NCI-H524 treated with DMSO at 0.1 percent for 48 hours (cell line): ENCODE measurements at places on chromosomes 13 and 19.
A peak's percentile ranks its signal among the peaks of the same experiment; 100 is the strongest.

- DNase-seq = no peak
Measured at GRCh38 chr19:35717665-35718344, at the start of gene KMT2B. TSS of gene KMT2B (plus strand) at chr19:35718003. CDS start at chr19:35718019, 16 bp downstream.

DNA sequence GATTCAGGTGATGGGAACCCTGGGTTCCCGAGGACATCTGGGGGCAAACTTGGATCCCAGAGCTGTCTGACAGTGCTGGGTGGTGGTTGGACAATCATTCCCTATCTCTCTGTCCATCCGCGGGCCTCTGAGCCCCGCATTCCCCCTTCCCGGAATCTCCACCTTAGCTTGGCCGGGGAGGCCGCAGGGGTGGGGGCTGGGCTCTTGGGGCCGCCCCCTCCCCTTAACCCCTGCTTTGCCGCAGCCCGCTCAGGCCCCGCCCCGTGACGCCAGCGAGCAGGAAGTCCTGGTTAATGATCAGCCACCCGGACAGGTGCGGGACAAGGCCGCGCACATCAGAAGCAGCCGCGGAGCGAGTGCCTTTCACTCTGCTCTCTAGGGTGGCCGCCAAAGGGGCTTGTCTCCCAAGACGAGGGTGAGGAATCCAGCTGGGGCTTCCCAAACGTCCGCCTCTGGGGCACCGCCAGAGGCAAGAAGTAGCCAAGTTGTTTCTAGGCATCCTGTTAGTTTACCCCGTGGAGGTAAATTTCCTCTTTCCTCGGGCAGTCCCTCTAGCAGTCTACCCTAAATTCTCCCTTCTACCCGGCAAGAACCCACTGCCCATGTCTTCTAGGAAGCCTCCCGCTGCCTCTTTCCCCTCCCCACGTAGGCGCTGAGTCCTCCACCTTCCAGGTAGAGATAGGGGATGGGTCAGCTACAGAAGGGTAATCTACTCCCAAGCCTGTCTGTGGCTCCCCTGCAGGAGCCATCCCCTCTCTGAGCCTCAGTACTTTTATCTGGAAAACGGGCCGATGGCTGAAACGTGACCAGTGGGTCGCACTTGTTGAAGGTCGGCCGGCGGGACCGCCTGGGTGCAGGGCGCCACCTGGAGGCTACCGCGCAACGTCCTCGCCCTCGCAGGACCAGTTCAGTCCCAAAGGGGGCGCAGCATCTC, 3.0 kb downstream of the IRF2BP1 start:
- no peak for DNase-seq

DNA sequence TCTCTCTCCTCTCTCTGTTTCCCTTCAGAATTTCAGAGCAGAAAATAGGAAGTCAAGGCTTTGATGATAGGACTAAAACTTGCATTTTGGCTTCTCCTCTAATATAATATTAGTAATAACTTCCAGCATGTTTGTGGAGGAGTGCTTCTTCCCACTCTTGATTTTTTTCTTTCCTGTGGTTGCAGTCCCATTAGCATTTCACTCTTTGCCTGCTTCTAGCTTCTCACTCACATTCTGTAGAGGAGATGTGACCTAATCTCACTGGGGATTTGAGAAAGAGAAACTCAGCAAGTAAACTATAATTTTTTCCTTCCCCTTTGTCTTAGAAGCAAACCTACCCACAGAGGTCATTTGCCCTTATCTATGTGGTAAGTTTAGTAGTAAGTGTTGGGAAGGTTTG, 169.4 kb upstream of the HTR2A start:
- no peak for DNase-seq

DNA sequence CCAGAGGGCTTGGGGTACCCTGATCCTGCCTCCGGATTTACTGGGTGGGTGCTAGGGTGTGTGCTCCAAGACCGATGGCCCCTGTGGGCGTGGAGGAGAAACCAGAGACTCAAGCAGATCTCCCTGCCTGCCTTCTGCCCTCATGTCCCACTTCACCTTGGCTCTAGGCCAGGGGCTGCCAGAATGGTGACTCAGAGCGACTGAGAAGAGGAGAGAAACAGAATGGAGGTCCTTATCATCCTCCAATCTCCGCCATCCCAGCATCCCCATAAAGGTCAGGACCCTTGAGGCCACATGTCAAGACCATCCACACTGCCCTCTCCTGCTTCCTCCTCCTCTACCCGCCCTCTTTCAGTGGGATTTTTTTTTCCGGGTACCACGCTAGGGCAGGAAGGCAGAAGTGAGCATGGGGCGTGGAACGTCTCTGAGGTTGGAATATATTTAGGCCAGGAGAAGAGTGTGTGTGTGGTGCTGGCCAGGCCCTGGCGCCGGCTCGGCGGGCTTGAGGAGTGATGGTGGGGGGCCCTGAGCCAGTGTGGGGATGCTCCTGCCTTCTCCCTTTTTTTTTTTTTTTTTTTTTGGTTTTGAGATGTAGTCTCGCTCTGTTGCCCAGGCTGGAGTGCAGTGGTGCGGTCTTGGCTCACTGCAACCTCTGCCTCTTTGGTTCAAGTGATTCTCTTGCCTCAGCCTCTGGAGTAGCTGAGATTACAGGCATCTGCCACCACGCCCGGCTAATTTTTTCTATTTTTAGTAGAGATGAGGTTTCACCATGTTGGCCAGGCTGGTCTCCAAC, 22.3 kb downstream of the IER2 start:
- no peak for DNase-seq

- DNase-seq = no peak
Measured at GRCh38 chr19:2497186-2497585, 21.3 kb downstream of the GADD45B start.

DNA sequence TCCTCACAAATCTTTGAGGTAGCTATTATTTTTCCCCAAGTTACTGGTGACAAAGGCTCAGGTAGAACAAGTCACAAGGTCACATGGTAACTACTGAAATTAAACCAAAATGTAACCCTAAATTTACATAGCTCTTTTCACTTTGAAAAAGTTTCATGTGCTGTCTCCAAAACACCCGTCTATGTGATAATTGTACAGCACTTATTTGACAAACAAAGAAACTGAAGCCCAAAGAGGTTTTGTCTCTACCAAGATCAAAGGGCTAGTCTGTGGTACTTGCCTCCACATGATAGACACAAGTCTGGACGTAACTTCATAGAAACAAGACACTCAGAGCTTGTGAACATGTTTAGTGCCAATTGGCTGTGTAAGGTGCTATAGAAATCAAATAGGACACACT, 108.3 kb downstream of the SACS start:
- DNase-seq = no peak

GRCh38 chr13:49441846-49442245, 2.0 kb downstream of the CAB39L start:
- no peak for DNase-seq

DNA sequence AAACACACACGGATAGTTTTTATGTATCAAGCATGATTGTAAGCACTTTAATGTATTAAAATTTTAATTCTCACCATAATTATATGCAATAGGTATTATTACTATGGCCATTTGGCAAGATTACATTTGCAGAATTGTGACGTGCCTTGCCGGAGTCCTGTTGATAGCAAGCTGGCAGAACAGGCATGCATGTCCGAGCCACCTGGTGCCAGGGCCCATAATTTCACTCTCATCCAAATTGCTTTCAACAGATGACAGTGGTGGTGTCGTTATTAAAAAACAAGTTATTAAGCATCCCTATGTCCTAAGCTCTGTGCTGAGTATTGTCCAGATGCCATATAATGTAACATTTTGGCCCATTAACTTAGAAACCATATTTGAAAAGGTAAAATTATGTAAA, 374.3 kb downstream of the FOXO1 start:
- DNase-seq = peak; percentile 10

GRCh38 chr19:14090509-14091080, at the start of gene SAMD1:
TSS of gene SAMD1 (minus strand) at chr19:14090751.
- DNase-seq = no peak

GRCh38 chr19:2775556-2776430, 7.3 kb downstream of the SGTA start:
- DNase-seq = no peak

DNA sequence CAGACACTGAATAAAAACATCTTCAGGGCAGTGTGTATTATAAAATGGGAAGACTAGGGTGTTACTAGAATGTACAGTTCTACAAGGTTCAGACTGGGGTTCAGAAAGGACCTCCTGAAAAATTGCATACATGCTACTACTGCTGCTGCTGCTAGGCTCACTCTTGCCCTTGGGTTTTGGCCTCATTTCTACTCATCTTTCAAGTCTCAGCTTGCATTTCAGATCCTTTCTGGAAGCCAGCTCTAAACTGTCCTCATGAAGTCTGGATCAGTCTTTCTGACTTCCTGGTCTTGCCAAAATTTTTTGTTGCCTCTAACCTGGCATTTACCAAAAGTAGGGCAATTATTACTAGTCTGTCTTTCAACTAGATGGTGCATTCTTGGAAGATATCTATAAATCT, 393.3 kb downstream of the DIAPH3 start:
- DNase-seq = no peak

DNA sequence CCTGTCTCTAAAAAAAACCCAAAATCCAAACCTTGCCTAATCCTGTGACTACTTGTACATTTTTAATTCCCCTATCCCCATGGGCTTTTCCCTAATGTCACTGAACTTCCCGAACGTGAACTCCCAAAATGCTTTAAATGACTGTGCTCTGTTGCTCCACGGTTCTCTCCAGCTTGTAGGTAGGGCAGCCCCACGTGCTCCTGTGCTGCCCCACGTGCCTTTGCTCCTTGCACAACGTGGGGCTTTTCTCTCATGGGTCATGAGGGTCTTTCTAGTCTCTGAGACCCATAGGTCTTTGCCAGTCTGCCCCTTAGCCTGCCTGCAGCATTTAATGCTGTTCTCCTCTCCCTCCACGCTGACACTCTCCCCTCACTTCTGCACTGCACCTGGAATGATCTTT, 122.0 kb downstream of the SHISA2 start:
- no peak for DNase-seq

DNA sequence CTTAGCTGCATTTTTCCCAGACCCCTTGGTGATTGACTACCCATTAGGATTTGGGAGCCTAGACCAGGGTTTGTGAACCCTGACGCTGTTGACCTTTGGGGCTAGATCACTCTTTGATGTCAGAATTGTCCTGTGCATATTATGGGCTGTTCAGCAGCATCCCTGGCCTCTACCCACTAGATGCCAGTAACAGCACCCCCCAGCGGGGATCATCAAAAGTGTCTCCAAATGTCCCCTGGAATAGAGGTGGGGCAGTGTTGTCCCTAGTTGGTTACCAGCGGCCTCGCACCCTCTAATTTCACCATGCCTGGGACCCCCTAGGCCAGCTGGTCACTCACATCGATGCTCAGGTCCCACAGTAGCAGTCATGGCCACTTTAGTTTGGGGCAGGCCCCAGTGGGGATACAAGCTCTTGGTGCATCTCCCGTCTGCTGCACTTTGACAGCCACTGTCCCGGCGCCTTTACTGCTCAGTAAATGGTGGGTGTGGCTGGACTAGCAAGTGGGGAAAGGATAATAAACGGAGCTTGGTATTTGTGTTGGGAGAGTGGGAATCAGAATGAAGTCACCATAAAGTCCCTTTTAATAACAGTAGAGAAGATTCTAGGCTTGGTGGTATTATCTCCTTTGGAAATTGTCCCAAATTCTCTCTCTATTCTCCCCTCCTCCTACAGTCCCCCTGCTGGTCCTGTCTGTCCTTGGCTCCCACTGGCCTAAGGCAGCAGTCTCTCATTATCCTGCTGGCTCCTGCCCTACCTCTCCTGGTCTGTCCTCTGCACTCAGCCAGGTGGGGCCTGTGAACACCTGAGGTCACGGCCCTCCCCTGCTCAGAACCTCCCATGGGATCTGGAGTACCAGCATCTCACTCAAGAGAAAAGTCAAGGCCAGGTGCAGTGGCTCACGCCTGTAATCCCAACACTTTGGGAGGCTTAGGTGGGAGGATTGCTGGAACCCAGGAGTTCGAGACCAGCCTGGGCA, 80.6 kb downstream of the SIPA1L3 start:
- no peak for DNase-seq

GRCh38 chr13:43425234-43425633, 361.5 kb downstream of the ENOX1 start:
- DNase-seq = no peak

- no peak for DNase-seq
Measured at GRCh38 chr13:113095146-113096051, 10.2 kb upstream of the F7 start.

DNA sequence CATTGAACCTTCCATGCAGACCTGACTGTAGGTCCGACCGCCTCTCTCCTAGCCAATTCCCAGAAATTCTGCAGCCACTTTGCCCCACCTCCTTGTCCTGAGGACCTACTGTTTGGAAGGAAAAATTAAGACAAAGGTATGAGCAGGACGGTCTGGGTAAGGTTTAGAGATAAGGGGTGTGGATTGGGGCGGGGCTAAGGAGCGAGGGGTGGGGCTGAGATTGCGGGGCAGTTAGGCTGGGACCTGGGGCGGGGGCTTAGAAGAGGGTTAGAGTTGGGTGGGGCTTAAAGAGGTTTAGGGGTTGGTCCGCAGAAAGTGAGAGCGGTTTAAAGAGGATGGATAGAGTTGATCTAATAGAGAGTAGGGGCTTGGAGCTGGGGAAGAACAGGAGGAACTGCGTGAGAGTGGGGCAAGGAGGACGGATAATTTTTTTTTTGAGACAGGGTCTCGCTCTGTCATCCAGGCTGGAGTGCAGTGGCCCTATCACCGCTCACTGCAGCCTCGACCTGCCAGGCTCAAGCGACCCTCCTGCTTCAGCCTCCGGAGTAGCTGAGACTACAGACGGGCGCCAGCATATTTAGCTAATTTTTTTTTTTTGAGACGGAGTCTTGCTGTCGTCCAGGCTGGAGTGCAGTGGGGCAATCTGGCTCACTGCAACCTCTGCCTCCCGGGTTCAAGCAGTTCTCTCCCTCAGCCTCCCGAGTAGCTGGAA, 1.7 kb upstream of the ZNF865 start:
- no peak for DNase-seq

DNA sequence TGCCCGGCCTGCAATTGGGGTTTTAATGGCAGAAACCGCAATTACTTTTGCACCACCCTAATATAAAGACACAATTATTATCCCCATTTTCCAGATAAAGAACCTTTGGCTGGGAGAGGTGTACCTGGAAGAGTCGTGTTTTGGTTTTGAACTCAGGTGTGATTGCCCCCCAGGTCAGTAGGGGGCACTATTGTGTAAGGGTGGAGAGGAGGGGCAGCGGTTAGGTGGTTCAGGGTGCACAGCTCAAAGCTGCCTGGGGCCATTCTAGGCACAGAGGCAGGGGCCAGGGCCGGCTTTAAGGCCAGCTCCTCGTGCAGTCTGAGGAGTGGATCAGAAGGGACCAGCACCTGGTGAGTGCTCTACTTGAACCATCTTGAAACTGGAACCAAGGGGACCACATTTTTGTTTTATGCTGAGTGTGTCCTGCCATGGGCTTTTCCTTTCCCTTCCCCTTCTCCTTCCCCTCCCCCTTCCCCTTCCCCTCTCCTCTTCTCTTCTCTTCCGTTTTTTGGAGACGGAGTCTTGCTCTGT, 5.8 kb upstream of the FCGRT start:
- no peak for DNase-seq

GRCh38 chr13:107767119-107767518, 448.2 kb downstream of the LIG4 start:
- DNase-seq = no peak

DNA sequence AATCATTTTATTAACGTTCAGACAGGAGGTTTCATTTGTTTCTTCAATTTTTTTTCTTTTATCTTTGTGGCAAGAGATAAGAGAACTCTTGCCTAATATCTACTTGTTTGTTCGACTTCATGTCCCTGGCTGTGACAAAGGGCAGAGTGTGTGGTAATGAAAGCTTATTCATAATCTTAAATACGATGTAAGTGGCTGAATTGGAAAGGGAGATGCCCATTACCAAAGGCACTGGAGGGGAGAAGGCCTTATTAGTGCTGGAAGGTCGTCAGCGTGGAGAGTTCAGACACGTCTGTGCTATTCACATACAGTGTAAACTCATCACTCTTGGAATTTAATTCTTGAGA, 54.0 kb downstream of the RFC3 start:
- no peak for DNase-seq

GRCh38 chr19:5697890-5698634, 8.0 kb downstream of the RPL36 start:
- no peak for DNase-seq
